NCI-H446 (cell line): ENCODE measurements at places on chromosomes 2 and 18.

DNA sequence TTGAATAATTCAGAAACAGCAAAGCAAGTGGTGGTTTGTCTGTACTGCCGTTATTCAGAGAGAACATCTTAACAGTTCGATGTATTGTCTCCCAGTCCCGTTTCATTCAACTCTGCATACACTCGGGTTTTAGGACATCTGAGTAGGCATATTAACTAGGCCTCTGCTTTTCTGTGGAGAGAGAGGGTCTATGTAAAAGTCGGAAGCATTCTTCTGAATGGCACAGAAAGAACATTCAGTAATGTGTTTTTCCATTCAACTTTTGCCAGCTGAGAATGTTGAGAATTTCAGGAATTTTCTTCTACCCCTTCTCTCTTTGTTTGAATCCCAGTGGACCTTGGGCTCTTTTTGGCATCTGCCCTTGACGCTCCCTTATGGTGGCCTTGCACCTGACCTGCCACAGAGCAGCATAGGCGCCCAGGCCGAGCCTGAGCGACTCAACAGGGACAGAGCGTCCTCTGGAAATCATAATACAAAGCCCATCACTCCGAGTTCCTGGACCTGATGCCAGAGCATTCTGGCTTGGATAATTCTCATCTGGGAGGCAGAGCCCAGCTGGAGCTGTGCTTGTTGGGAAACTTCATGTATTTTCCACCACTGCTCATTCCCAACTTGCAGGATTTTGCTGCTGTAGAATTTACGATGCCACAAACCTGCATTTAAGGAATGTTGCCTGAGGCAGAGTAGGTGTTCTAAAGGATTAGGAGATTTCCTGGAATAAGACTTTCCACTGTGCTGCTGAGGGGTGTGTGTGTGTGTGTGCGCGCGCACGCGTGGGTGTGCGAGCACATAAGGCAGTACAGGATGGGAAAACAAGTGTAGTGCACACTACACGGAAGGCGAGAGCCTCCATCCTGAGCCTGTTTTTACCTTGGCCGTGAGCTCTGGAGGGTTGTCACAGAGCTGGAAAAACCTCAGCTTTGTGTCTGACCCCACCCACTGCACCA, 77.2 kb upstream of the TXNDC2 start:
- DNase-seq = peak; percentile 11

- DNase-seq = peak; percentile 45
Observed at GRCh38 chr2:235669269-235669831, 175.5 kb downstream of the AGAP1 start.

- no peak for DNase-seq
Observed at GRCh38 chr2:178928077-178928476, 120.9 kb upstream of the TTN start.

GRCh38 chr2:173357346-173357745, 2.7 kb downstream of the CDCA7 start:
- peak; percentile 13 for DNase-seq

GRCh38 chr2:216636551-216637450, 3.6 kb downstream of the IGFBP2 start:
- DNase-seq = no peak
